ENCODE measurements at places on chromosomes 5 and 9. TPM values are rescaled to one million over a fixed set of nuclear protein-coding genes. Genes with fewer than 3 reads are reported as not detected.

The DRD1 gene
- not detected for total RNA-seq

DNA sequence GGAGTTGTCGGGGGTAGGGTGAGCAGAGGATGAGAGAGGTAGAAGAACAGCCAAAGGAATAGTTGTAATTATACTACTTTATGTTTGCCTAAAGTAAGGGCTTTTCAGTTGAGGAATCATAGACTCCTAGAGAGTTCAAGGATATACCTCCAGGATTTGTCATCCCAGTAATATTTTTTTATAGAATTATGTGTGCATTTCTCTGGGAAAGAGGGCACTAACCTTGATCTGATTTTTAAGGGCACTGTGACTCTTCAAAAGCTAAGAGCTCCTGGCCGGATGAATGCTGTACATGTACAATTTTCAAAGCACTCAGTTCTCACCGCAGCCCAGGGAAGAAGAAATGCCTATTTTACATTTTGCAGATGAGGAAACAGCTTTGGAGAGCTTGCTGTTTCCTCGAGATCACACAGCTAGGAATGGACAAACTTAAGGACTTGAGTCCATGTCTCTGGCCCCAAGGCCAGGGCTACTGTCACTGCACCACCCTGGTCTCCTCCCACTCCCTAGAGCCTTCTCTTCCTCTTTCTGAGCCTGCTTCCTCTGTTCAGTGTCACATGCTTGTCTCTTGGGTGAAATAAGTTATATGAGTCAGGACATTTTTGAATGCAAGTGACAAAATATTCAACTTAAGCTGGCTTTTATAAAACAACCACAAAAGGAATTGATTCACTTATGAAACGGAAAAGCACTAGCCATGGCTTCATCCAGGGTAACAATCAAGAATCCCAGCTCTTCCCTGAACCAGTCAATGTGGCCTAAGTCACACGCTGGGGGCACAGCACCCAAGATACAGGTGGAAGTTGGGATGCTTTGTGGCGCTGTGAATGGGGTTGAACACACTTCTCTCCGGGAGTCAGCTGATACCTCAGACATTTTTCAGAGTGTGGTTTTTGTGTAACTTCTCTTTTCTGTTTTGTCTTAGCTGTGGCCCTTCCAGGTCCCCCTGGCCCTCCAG lies 45.7 kb upstream of the TGFBR1 start:
- peak overlapping the region; percentile 86 for H3K27ac ChIP-seq

The IFNA2 gene
- not detected for total RNA-seq

GRCh38 chr9:91873637-91874051 lies 76.4 kb downstream of the ROR2 start:
- H3K4me1 ChIP-seq: no peaks in the 10 kb centered on the region
- no peak for DNase-seq
- peaks cover 2% of the 10 kb centered on the region for H3K27me3 ChIP-seq
- no peaks in the 10 kb centered on the region for H3K36me3 ChIP-seq
- no peak overlapping the region for H3K27ac ChIP-seq

DNA sequence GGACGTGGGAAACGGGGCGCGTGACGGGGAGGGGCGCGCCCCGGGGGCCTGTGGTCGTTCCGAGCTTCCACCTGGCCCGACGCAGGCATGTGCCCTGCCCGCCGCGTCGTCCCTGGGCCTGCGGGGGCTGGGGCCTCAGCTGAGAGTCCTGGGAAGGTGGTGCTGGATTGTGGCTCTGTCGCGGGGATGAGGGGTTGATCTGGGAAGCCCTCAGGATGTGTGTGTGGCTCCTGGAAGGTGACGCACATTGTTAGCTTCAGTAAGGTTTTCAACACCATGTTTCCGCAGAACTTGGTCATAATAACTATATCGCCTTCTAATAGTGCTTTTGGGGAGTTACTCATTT lies 589.1 kb downstream of the MTRR start:
- H3K27ac ChIP-seq: peak overlapping the region; percentile 76
- H3K4me1 ChIP-seq: peaks cover 1% of the 10 kb centered on the region
- peak overlapping the region; percentile 77 for H3K4me3 ChIP-seq
- no peaks in the 10 kb centered on the region for H3K36me3 ChIP-seq
- no peak for DNase-seq

The HRCT1 gene
- total RNA-seq: not detected

The KCNV2 gene
- total RNA-seq: not detected

GRCh38 chr9:97363661-97364299 lies 48.1 kb upstream of the TDRD7 start:
- no peak overlapping the region for H3K4me3 ChIP-seq
- no peak overlapping the region for H3K27ac ChIP-seq
- peaks cover 5% of the 10 kb centered on the region for H3K36me3 ChIP-seq
- no peaks in the 10 kb centered on the region for H3K27me3 ChIP-seq
- H3K4me1 ChIP-seq: peaks cover 3% of the 10 kb centered on the region

The SMIM33 gene
- 0.16 TPM for total RNA-seq

The SLC6A7 gene
- not detected for total RNA-seq

DNA sequence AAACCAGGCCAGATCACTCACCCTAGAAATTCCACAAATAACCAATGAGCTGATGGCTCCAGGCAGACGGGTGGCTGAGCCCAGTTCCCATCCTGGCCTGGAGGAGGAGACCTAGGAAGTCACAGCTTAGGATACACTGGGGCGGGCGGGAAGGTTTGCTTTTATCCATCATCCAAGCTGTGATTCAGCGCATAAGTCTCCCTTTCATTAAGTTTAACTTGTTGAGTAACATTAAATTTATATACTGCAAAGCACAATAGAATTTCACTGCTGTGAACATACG lies 55.7 kb downstream of the THBS4 start:
- peaks cover 9% of the 10 kb centered on the region for H3K4me1 ChIP-seq
- no peaks in the 10 kb centered on the region for H3K36me3 ChIP-seq
- no peak for DNase-seq

DNA sequence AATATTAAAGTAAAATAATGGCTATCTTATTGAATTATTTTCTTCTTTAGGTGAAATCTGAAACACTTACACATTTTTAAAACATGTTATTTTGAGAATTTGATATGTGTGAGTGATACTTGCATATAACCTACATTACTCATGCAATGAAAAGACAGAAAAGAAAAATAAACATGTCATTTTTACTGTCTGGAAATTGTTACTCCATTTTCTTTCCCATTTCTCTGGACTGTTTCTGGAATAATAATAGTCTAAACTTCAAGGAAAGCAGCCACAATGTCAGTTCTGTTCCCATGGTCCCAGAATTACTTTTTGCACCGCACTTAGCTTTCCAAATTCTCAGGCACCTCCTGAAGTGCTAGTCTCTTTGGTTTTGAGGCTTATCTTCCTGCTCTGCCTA lies 145.5 kb downstream of the PRR16 start:
- no peaks in the 10 kb centered on the region for H3K4me1 ChIP-seq
- no peak overlapping the region for H3K4me3 ChIP-seq
- DNase-seq: no peak
- H3K36me3 ChIP-seq: no peaks in the 10 kb centered on the region
- H3K27ac ChIP-seq: no peak overlapping the region
- no peaks in the 10 kb centered on the region for H3K27me3 ChIP-seq

GRCh38 chr9:134293611-134294152 lies 32.6 kb upstream of the RXRA start:
- no peaks in the 10 kb centered on the region for H3K36me3 ChIP-seq
- no peak overlapping the region for H3K4me3 ChIP-seq
- H3K4me1 ChIP-seq: peaks cover 2% of the 10 kb centered on the region
- H3K27me3 ChIP-seq: no peaks in the 10 kb centered on the region

The SEC24A gene
- total RNA-seq: 29.3 TPM

The FOXD4L4 gene
- total RNA-seq: not detected

DNA sequence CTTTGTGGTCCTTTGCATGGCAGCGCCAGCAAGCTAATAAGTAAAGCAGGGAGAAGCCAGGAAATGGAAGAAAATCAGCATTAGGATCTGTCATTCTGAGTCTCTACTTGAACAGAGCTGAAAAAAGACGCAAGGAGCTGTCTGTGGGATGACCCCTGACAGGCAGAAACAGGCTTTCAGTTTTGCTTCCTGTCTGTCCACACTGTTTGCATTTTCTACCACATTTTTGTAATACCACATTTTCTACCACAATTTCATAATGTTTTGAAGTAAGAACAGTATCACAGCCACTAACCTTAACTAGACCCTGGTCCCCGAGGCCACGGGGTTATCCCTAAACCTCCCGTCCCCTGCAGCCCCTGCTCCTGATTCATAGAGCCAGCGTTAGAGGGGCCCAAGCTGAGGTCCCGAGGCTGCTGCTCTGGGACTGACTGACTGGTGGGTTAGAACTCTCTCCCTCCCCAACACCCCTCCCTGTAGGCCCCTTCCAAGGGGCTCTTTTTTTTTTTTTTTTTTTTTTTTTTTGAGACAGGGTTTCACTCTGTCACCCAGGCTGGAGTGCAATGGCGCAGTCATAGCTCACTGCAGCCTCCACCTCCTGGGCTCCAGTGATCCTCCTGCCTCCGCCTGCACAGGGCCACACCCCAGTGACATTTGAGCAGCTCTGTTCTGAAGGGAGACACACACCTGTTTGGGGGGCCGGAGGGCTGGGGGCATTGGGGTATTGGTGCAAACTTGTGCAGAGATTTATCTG lies 4.0 kb upstream of the CLIC3 start:
- H3K4me3 ChIP-seq: no peak overlapping the region
- H3K27ac ChIP-seq: peak overlapping the region; percentile 25
- peak; percentile 84 for DNase-seq
- no peaks in the 10 kb centered on the region for H3K36me3 ChIP-seq
- H3K4me1 ChIP-seq: peaks cover 37% of the 10 kb centered on the region
